Foreskin keratinocyte (primary cell): ENCODE measurements at places on chromosomes 13 and 19. TPM values are rescaled to one million over a fixed set of nuclear protein-coding genes. Genes with fewer than 3 reads are reported as not detected.

Gene CD70
- polyA plus RNA-seq = 0.96 and 1.5 TPM in 2 replicates

DNA sequence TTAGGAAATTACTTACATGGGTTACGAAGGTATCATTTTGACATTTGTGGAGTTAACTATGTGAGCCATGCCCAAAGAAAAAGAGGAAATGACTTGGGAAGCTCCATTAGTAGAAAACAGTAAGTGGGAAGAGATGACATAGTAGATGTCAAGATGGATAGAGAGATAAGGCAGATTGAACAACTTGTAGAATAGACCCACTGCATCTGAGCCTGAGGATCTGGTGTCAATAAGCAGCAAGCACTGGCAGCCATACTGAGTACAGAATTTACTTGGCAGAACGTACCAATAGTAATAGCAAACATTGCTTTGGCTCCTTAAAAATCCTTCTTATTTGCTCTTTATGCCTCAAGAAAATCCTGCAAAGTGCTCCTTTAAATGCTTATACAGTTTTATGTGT lies 203.8 kb downstream of the GPC6 start:
- DNase-seq = no peak

- DNase-seq = peak; percentile 3
Observed at GRCh38 chr19:31616031-31616430, 266.8 kb upstream of the TSHZ3 start.

GRCh38 chr13:101493541-101493940 lies 41.1 kb downstream of the ITGBL1 start:
- DNase-seq = no peak

Gene DACH1
- not detected in 2 replicates for polyA plus RNA-seq

GRCh38 chr19:58091251-58091995 lies 6.6 kb downstream of the ZSCAN18 start:
- DNase-seq = no peak

GRCh38 chr13:72255908-72256307 lies 388.9 kb upstream of the DACH1 start:
- peak; percentile 54 for DNase-seq

GRCh38 chr13:112362021-112362420 lies 14.1 kb upstream of the SPACA7 start:
- no peak for DNase-seq

- no peak for DNase-seq
Observed at GRCh38 chr19:22608441-22608840, 25.7 kb upstream of the ZNF492 start.

- peak; percentile 79 for DNase-seq
Observed at GRCh38 chr13:109818886-109819285, 32.5 kb upstream of the IRS2 start.

- DNase-seq = no peak
Observed at GRCh38 chr13:95743192-95743591, 66.3 kb downstream of the DNAJC3 start.

- no peak for DNase-seq
Observed at GRCh38 chr19:13968999-13969398, 16.7 kb downstream of the DCAF15 start.

- DNase-seq = no peak
Observed at GRCh38 chr19:662207-662961, 630 bp downstream of the RNF126 start.

Gene CRX
- polyA plus RNA-seq = not detected in 2 replicates

GRCh38 chr19:38492181-38492813 lies 58.8 kb downstream of the RYR1 start:
- DNase-seq = no peak

GRCh38 chr19:10290876-10291553 lies 1.3 kb downstream of the ICAM5 start:
- peak; percentile 41 for DNase-seq

DNA sequence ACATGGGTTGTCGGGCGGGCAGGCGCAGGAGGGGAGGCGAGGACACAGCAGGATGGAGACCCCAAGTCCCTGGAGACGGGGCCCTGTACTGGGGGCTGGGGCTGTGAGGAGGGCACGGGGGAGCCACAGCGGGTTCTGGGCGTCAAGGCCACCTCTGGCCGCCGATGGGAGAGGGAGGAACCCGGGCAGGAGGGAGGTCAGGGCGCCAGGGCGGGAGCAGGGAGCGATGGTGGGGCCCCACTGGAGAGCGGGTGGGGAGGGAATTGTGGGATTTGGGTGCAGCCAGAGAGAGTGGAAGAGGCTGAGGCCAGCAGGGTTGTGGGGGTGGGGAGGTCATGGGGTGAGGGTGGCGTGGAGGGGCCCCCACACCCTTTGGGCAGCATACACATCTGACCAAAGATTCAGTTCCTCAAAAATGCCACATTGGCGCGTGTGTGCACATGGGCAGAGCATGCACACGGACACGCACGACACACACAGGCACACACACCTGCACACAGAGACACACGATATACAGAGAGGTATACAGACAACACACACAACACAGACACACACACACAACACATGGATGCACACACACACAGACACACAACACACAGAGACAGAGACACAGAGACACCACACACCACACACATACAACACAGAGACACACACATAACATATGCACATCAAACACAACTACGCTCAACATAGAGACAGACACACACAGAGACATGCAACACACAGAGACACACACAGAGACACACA lies 54.9 kb downstream of the AP1M1 start:
- DNase-seq = no peak

Gene ELSPBP1
- polyA plus RNA-seq = not detected in 2 replicates

- DNase-seq = no peak
Observed at GRCh38 chr13:98466634-98467236, 110.2 kb downstream of the STK24 start.

Gene CEACAM4
- not detected in 2 replicates for polyA plus RNA-seq

- DNase-seq = no peak
Observed at GRCh38 chr19:47885067-47885463, 1.1 kb downstream of the SULT2A1 start.

DNA sequence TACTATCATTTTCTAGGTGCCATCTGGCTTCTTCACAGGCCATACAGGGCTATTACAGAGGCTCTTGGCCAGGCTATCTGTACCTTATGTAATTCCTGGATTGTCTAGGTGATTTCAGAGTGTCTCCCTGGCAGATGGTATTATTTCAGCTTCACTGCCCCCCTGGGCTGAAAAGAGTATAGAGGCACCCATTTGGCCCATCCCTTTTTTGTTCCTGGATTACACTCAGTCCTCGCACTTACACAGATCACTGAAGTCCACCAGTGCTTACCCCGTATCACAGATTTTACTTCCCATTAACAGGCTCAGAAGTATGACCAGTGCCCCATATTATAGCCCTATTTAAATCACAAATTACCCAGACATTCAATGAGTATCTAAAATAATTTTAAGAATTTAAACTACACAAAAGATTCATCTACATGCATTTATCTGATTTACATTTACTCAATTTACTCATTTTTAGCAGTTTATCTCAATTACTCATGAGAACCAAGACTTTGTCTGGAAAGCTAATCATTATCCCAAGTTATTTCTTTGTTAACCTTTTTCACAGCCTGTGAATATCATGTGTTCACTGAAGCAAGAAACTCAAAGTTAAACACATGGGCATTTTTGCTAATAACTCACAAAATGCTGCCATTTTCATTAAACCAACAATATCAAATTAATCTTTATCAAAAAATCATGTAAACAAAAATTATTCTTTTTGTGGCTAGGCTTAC lies 121.0 kb downstream of the PCDH20 start:
- DNase-seq = no peak

Gene IQCN
- not detected in 2 replicates for polyA plus RNA-seq

DNA sequence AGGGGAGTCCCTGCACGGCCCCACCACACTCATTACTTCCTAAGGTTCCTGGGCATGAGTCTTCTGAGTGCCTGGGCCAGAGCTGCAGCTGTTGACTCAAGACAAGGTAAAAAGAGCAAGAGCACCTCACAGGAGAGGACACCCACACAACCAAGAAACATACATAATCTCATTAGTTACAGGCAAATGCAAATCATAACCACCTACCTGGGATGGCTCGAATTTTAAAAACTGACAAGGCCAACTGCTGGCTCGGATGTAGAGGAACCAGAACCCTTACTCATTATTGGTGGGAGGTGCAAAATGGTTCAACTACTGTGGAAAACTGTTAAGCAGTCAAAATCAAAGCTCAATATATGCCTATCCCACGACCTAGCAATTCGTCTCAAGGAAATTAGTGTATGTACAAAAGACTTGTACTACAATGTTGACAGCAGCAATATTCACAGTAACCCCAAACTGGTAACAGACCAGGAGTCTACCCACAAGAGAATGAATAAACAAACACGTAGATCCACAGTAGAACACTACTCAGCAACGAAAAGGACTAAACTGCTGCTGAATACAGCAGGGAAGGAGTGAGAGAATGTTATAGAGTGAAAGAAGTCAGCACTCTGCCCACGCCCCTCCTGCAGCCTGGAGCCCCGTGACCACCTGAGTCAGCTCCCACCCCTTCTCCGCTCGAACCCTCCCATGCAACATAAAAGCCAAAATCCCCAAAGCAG lies 15.8 kb downstream of the AKT2 start:
- DNase-seq = no peak

Gene SSC5D
- polyA plus RNA-seq = 0.01 TPM in 1 of 2 replicates, not detected in the other

DNA sequence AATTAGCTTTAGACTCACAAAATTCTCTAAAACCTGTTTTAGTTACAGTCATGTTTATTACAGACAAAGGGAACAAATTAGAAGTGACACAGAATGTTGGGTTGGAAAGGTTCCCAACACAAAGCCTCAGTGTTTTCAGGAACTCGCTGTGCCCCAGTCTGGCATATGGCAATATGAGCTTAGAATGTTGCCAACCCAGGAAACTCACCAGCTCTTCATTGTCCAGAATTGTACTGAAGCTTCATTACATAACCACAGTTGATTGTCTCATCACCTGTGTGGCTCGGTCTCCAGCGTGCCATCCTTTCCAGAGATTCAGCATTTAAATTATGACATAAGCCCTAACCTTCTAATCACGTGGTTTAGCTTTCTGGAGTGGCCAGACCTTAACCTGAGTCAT lies 19.1 kb downstream of the ZNF264 start:
- DNase-seq = no peak
